Epithelial cell of proximal tubule (primary cell): ENCODE measurements at places on chromosomes 3 and 15. TPM values are rescaled to one million over a fixed set of nuclear protein-coding genes. Genes with fewer than 3 reads are reported as not detected.

HRH1 gene
- 3.1 and 7.3 TPM in 2 replicates for total RNA-seq

DNA sequence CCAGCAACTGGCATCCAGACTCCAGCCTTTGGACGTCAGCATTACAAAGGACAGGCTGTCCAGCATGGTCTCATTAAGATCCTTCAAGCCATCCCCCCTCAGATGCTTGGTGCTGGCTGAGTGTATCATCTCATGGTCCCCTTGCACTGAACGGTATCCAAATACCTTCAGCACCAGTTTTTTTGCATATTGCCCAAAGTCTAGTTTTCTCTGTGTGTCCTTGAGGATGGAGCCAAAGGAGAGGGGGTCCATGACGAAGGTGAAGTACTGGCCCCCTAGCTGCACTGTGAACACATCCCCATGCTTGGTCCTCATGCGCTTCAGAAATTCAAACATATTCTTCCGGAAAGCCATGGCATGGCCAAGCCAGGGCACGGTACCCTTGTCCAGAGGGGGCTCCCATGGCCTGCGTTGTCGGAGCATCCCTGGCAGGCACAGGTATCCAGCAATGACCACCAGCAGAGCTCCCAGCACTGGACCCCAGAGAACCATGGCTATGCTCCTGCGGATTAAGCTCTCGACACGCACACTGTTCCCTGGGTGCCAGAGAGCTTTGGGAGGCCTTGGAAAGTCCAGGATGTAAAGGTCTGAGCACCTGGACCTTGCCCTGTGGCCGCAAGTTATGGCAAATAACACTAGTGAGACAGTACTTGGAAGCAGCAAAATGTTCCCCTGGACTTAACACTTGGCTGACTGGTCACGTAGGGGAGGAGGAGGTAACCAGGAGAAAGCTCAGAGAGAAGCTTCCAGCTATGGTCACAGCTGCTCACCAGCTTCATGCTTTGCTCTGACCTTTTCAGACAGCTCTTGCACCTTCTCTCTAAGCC, at the start of gene CYP8B1:
CYP8B1 (minus strand) TSS at position 555 of the 827 bp plus-strand sequence; CDS start at position 492, 63 bp downstream.
- DNase-seq, result no peak

- DNase-seq, result no peak
Observed at GRCh38 chr3:165466856-165467255, 270.7 kb upstream of the SLITRK3 start.

GRCh38 chr3:127857333-127857732, 35.0 kb upstream of the MGLL start:
- no peak for DNase-seq
